GM12891 (cell line): ENCODE measurements at places on chromosomes 11 and 22.

DNA sequence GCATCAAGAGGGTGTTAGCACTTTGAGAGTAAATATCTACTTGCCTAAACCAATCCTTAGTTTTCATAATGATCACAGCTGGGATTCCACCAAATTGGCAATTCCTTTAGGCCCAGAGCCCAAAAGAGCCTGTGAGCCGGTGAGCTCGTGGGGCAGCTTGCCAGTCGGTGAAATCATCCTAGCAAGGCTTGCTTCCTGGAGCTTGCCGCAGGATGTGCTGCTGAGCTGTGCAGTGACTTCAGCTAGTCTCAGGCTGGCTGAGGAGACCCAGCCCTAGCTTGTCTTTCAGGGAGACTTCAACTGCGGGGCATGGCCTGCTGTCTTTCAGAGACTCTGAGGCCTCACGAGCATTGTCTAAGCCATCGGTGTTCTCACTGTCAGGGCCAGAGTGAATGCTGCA lies 73.6 kb upstream of the SUSD2 start:
- no peak for DNase-seq

DNA sequence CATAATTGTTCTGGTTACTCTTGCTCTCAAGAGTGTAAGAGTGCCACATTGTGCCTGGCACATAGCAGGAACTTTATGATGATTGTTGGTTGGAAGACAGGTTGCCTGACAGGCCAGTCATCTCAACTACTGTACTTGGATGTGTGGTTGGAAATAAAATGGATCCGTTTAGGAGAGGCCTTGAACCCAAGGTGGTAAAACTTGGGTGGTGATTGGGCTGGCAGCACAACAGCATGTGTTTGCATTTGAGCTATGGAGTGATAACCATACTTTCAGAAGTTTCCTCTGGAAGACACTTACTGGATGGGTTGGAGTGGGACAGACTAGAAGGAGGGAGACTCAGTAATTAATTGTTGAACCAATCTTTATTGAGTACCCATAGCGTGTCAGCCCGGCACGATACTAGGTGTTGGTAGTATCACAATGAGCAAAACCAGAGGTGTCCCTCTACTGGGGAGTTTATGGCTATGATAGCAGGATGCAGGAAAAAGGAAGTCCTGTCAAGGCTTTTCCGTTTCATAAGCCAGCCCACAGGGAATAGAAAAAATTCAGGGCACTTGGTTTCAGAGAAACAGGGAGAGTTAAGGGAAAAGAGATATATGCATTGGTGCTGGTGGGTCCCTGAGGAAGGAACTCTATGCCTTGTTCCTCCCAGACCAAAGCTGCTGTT lies 3.1 kb upstream of the TMEM109 start:
- DNase-seq = no peak

DNA sequence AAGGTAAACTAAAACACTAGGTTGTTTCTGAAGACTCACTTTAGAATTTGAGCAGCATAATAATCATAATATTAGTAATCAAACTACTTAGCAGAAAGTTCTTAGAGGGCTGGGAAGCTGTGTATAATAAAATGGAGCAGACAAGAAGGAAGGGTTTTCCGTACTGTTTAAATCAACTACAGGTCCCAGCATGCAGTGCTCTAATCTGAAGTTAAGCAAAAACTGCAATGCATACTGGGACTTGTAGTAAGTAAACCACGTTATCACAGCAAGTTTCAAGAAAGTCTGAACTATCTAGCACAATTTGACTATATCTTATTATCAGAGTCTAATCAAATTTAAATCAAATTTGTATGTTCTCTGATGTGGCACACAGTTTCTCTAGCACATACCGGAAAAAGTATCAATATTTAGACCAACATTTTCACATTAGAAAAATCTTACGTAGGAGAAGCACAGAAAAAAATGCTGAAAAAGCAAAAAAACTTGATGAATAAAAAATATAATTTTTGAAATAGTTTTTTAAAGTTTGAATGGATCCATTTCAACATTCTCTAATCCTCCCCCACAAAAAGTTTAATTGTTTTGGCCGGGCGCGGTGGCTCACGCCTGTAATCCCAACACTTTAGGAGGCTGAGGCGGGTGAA lies 8.2 kb downstream of the PHF21A start:
- no peak for DNase-seq

DNA sequence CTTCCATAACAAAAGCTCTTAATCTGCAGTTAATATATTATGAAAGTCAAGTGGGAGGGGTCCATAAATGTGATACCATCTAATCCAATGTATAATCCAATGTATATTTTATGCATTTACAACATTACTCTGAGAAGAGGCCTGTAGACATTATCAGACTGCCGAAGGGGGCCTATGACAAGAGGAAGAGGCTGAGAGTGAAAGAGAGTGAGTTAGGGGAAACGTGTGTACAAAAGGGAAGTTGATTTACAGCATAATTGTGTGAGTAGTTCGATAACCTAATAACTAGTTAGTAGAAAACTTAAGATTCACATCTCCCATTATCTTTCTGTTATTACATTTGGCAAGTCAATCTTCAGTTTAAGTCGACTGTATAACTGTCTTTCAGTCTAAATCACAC lies 86.6 kb downstream of the DDX10 start:
- DNase-seq = no peak

- no peak for DNase-seq
Measured at GRCh38 chr22:47291565-47292495, 529.4 kb downstream of the TBC1D22A start.

DNA sequence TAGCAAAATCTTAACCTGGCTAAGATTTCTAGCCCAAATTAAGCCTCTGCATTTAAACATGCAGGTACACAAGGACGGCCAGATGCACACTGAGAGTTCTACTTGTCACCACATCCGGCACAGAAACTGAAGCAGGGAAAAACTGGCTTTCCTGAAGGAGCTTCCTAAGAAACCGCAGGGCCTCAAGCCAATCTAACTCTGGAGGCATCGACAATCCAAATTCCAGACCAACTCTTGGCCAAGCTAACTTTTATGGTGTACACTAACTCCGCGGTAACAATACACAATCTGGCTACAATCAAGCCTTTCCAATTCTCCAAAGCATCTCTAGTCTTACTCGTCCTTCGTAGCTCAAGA lies 1.2 kb downstream of the MSANTD2 start:
- DNase-seq = no peak

DNA sequence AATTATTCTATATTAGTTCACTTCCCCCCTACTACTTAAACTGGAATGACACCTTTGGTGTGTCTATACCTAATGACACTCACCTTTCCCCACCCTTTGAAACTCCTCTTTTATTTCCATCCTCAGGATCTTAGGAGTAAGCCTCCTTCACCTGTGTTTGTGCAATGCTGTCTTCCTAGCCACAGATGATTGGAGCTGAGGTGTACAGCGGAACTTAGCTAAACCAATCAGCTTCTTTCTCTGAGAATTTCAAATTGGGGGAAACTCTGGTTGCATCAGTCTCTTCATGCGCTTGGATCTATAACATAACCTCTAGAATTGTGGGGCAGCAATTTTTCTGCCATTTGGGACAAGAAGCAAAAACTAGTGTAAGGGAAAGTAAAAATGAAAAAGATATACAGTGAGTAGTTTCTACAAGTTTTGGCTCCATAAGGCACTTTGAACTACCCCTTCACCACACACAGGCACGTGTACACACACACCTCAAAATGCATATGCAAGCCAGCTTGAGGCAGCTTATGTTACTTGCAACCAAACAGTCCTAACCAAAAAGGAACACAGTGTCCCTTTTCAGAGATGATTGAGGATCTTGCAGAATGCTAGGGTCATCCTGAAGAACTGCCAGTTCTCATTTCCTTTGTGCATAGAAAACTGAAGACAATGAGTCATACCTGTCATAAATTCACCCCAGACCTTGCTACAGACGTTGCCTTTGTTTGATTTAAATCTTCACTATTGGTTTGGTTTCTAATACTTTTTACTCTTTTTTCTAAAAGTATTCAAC lies 36.0 kb upstream of the LDLRAD3 start:
- peak; percentile 9 for DNase-seq

DNA sequence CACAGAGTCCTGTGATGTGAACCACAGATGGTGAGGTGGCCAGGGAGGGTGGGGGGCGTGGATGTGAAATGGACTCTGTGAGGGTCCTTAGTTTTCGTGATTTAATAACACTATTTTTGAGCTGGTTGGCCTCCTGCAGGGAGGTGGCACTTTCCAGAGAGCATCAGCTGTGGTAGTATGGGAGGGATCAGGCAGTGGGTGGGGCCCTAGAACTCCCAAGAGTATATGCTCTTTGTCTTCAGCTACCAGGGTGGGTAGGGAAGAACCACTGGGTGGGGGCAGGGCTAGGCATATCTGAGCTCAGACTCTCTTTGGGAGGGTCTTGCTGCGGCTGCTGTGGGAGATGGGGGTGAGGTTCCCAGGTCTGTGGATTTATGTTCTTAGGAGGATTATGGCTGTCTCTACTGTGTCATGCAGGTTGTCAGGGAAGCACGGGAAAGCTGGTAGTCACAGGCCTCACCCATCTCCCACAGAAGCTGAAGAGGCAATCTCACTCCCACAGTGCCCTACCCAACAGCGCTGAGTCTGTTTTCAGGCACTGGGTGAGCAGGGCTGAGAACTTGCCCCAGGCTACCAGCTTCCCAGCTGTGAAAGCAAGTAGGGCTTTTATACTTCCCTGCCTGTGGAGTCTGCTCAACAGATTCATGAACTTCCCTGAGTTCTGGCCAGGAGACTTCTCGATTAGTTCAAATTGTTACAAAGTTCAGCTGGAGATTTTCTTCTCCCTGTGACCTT lies 47.9 kb upstream of the SNX19 start:
- no peak for DNase-seq

DNA sequence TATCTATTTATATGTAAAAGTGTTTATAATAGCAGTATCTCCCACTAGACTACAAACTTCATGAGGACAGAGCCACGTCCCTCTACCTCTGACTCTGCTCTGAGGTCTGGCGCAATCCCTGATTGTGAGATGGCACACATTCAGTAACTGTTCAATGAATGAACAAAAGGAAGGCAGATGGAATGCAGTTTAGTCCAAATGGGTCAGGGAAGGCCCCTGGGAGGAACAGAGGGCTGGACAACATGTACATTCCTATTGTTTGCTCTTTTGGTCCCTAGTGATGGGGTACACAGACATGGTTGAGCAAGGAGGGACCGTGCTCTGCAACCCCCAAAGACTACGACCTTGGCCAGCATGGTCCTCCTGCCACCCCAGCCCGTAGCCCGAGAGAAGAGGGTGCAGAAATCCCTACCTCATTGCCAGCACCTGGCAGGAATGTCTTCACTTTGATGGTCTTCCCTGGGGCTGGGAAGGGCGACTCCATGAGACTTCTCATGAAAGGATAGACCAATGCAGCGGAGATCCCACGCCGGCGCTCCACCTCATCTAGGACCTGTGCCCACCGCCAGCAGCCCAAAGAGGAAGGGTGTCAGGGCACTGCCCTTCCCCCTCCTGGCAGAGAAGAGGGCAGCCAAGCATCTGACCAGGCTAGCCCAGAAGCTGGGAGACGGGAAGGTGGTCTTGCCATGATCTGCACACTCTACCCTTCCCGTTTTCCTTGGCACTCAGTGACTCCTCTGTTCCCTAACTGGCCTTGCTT lies 24.3 kb downstream of the RPL27A start:
- DNase-seq = no peak

DNA sequence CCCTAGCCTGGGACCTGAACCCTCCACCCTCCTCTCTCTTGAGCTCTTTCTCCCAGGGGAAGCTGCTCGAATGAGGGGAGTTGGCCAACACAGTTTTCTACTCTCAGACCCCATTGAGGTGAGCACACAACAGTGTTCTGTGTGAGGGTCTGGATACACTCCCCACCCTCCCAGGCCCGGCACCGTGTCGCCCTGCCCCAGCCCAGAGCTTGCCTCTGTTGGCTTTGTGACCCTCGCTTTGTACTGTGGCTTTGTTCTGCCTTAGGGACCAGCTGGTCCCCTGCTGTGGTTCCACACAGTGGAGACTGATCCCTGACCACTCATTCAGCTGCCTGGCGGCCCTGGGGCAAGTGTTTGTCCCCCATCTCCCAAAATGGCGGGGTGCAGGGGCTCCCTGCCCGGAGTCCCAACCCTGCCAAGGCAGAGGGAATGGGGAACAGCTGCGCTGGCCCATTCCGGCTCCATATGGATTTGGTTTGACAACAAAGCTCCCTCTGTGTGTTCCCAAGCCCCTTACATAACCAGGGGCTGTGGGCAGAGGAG lies 8.3 kb downstream of the ST3GAL4 start:
- no peak for DNase-seq

- DNase-seq = no peak
Measured at GRCh38 chr11:60281485-60281884, 1.0 kb downstream of the MS4A4A start.

GRCh38 chr22:23166841-23167616 lies 13.3 kb upstream of the BCR start:
- no peak for DNase-seq

DNA sequence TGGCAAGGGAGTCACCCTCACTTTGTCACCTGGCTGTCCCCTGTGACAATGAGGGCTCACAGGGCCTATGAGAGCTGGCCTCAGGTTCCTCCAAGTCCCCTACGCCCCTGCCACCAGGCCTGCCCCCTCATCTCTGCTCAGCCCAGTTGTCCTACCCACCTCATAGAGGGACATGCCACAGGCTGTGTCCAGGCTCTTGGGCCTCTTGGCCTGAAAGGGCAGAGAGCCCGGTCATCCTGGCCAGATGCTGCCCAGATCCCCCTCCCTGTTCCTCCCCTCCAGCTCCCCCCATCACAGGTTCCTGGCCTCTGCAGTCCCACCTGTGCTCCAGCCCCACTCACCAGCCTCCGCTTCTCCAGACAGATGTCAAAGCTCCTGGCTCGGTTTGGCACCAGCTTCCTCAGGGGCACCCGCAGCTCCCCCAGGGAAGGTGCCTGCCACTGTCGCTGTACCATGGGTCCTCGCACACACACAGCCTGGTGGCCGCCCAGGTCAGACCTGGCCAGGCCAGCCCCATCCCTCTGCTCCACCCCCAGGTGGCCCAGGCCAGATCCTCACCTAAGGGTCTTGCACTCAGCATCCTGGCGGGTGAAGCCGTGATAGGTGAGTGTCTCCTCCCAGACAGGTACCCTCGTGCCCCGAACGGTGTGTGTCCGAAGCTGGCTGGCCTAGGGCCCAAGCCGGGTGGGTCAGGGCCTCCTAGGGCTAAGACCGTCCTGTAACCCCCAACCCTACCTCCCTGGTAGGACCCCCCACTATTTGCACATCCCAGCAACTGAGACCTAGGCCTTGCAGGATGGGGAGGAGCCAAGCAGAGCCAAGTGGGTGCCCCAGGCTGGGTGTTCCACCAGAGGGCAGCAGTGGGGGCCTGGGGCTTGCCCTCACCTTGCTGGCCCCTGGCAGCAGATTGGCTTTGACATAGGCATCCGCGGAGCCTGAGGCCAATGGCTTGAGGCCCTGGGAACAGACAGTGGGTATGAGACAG lies 8.3 kb downstream of the NDUFV1 start:
- no peak for DNase-seq

- DNase-seq = no peak
Measured at GRCh38 chr11:40732132-40732531, 727.3 kb downstream of the LRRC4C start.

- no peak for DNase-seq
Measured at GRCh38 chr11:745428-745827, 1.8 kb upstream of the TALDO1 start.
